ENCODE measurements at places on chromosomes 13 and 19.

- peak; percentile 85 for DNase-seq
These were observed 460.0 kb downstream of the FOXO1 start for GRCh38 chr13:40206241-40207000.

- no peak for DNase-seq
These were observed at the start of gene PPP1R12C for GRCh38 chr19:55116859-55117662. Gene PPP1R12C (minus strand): TSS chr19:55117637. CDS start chr19:55117543, 94 bp downstream.

DNA sequence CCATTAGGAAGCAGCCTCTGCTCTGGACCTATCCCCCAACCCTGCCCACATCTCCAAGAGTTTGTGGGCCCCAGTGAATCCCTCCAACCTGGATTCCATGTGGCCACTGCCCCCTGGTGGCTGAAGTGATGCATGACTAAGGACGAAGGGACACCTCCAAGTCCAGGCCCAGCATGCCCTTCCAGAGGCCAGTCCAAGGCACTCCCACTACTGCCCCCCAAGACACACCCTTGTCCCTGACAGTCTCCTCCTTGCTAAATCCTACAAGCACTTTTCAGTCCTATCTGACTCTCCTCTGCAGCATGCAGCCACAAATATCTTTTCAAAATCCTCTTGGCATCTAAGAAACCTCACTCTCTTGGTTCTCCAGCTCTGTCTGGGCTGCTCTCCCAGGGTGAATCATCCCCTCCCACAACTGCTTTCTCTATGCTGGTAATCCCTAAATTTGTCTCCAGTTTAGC is 33.0 kb downstream of the DEDD2 start:
- DNase-seq, result peak; percentile 77

GRCh38 chr13:85283408-85283807 is 515.8 kb downstream of the SLITRK6 start:
- DNase-seq, result no peak

DNA sequence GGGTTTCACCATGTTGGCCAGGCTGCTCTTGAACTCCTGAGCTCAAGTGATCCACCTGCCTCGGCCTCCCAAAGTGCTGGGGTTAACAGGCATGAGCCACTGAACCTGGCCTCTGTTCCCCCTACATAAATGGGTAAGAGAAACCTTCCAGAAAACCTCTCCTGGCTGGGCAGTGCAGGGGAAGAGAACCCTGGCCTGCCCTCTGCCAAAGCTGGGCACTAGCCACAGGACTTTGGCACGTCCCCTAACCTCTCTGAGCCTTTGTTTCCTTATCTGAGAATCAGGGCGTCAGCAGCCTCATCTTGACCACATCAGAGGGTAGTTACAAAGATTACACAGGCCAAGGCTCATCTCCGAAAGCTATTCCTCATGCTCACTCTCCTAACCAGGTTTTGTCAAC is 2.2 kb downstream of the SBSN start:
- no peak for DNase-seq

DNA sequence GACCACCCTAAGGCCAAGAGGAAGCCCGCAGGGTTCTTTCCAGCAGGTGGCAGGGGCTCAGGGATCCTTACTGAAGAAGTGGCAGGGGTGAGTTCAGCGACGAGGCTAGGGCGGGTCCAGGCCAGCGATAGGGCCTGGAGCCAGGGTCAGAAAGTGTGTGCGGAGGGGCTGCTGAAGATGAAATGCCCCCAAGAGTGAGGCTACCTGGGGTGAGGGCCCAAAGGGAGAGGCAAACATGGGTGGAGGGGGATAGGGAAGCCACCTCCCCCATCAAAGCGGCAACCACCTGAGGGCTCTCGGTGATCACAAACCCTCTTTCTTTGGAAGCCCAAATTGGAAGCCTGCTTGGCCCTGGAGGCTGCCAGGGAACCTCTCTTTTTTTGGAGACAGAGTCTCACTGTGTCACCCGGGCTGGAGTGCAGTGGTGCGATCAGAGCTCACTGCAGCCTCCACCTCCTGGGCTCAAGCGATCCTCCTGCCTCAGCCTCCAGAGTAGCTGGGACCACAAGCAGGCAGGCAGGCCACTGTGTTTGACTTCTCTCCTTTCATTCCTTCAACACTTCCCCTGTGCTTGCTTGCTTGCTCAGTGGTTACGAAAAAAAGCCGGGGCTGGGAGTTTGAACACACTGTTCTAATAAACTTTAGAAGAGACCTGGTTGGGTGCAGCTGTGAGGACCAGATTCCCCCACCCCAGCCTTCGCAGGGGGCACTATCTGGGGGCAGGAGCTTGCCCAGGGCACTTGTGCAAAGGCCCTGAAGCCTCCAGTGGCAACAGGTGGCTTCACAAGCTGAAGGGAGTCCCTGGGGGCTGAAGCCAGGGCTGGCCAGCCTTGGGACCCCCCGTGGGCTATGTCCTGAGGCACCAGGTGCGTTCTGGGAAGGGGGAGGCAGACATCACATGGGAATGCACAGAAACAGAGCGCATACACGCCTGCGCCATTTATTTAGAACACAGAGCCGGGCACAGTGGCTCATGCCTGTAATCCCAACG is 1.4 kb upstream of the ATP8B3 start:
- DNase-seq, result no peak

DNA sequence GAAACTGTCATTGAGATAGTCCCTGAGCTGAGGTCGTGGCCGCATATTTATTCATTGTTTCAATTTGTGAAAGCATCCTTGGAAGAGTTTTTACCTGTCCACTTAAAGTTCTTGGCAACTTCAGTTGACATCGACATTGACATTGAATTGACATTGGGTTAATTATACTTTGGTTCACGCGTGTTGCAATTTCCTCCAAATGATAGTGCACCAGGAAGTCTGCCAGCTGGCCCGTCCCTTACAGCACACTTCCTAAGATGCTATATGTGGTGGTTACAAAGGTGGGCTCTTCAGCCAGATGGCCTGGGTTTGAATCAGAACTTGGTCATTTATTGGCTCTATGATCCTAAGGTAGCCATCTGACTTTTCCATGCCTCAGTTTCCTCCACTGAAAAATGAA is 176.0 kb downstream of the FGF14 start:
- no peak for DNase-seq

GRCh38 chr19:10863107-10863717 is 8.1 kb upstream of the CARM1 start:
- no peak for DNase-seq

- no peak for DNase-seq
These were observed 137.8 kb upstream of the SOX1 start for GRCh38 chr13:111929036-111929616.

DNA sequence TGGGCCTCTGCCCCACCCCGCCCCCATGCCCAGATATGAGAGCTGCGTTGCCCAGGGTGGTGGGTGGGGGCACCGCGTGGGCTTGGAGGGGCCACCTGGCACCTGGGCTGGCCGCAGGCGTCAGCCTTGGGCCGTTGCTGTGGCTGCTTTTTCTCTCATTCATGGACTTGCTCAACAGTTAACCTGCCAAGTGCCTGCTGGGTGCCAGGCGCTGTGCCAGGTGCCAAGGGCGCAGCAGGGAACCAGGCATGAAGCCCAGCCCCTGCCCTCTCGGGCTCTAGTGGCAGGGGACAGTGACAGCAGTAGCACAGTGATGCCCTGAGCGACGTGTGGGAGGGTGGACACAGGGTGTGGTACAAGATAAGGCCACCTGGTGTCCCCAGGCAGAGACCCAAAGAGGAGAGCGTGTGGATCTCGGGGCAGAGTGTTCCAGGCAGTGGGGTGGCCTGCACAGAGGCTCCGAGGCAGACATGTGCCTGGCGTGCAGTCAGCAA is 28.1 kb downstream of the DHX34 start:
- DNase-seq, result peak; percentile 66

DNA sequence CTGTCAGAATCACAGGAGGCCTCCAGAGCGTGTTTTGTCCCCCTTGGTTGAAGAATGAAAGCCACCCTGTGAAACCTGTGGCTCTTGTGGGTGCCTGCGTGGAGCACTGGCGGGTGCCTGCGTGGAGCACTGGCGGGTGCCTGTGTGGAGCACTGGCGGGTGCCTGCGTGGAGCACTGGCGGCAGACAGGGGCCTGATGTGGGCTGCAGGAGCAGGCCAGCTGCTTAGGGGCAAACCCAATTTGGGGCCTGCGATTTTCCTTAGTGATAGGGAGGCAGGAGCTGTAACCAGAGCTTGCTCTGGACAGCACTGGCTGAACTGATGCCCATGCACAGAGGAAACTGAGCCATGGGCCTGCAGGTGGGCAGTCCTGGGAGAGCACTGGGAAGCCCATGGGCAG is 24.3 kb downstream of the ARHGEF7 start:
- no peak for DNase-seq

- DNase-seq, result no peak
These were observed 89.9 kb upstream of the STARD13 start for GRCh38 chr13:33375421-33375820.

DNA sequence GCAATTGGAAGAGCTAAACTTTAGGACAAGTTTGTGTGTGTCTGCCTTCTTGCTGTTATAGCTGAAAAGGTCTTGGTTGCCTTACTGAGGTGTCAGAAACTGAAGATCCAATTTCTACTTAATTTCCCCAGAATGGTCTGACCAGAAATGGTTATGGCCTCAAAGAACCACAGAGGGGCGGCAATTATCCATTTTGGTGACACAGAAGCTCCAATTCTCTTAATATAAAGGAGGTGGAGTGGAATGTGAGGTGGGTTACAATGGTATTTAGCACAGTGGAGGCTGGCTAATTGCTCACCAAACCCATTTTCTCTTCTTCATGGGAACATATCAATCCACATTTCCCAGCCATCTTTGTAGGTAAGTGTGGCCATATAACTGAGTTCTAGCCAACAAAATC is 1157.2 kb downstream of the OLFM4 start:
- peak; percentile 12 for DNase-seq

DNA sequence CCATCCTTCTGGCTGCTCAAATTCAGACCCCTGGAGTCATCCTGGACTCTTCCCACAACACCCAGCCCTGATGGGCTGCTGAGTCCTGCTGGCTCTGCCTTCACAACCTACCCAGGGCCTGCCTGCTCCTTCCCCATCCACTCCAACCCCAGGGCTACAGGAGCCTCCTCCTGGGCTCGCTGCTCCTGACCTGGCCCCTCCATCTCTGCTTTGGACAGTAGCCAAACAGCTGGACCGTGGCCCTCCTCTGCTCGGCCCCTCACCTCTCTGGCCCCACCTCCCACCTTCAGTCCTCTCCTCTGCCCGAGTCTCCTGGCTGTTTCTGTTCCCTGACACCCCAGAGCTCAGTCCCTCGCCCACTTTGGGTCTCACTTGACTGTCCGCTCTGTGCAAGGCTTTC is 66.7 kb downstream of the CEBPG start:
- no peak for DNase-seq

DNA sequence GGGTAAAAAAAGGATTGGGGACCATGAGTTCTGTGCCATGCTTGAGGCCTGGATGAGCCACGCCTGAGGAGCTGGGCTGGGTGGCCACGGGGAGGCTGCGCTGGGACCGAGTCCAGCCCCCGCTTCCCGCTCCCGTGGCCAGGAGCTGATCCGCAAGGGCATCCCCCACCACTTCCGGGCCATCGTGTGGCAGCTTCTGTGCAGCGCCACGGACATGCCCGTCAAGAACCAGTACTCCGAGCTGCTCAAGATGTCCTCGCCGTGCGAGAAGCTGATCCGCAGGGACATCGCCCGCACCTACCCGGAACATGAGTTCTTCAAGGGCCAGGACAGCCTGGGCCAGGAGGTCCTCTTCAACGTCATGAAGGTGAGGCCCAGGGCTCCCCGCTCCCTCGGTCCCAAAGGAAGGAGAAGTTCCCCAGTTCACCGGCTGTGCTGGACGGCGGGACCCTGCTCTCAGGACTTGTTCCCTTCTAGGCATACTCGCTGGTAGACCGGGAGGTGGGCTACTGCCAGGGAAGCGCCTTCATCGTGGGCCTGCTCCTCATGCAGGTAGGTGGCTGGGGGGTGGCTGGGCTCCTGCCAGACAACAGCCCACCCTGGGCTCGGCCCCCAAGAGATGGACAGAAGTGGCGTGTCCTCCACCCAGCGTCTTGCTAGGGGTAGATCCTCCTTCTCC is 18.9 kb downstream of the EVI5L start:
- no peak for DNase-seq

- DNase-seq, result peak; percentile 78
These were observed 4.7 kb upstream of the PRMT1 start for GRCh38 chr19:49672131-49672919.

DNA sequence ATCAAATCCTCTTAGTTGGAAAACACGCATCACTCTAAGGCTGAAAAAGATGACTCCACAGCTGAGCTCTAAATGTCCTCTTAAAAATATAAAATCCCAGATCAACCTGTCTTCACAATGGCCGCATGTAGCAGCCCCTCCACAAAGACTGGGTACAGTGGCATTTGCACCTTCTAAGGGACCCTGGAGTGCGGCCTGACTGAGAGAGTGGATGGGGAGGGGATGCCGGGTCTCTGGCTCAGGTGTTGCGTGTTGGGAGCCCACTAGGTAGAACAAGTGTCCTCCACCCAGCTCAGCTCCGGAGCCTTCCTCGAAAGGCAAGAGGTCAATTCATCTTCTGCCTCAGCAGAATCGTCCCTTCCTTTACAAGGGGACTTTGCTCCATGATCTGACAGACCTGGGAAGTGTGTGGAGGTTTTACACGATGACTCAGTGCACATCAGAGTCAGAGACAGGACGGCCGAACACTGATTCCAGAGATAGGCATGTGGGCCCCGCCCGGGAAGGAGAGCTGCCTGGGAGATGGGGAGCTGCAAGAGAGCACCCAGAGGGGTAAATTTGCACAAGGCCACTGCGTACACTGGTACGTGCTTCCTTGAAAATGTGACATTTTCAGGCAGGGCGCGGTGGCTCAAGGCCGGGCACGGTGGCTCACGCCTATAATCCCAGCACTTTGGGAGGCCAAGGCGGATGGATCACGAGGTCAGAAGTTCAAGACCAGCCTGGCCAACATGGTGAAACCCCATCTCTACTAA is 23.5 kb upstream of the SLC15A1 start:
- no peak for DNase-seq

GRCh38 chr13:106614874-106615273 is 46.9 kb upstream of the ARGLU1 start:
- no peak for DNase-seq

GRCh38 chr13:35347679-35348205 is 128.7 kb downstream of the MAB21L1 start:
- DNase-seq, result no peak

DNA sequence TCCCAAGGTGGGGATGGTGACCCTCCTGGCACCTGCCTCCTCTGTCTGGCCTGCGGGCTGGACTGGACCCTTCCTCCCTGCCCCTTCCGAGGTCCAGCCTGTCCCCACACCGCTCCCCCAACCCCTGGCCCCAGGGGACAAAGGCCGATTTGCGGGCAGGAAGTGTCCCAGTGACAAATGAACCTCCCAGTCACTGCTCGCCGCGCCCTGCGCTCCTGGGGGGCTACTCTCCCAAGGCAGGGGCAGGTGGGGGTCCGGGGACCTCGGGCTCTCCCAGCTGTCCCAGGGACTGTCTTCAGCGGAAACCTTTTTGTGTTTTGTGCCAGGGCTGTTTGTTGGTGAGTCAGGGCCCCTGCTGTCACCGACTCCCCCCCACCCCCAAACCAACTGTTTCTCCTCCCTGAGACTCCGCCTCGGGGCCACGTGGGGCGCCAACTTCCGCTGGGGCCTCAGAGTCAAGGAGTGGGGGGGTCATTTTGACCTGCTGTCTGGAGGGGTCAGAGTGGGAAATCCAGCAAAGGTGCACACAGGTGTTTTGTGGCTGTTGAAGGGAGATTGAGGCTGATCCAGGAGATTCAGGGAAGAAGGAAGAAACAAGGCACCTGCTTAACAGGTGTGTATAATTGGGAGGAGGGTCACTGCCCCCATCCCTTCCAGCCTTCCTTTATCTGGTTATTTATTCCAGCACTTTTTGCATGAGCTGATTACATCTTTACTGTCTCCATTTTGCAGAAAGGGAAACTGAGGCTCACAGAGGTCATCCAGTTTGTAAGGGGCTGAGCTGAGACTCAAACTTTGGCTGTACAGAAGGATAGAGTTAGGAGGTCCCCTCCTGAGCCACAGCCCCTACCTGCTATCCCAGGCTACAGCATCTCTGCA is 831 bp downstream of the PGPEP1 start:
- peak; percentile 10 for DNase-seq

All from NCI-H1694 (cell line).